ENCODE measurements at places on chromosomes 2 and 18.

DNA sequence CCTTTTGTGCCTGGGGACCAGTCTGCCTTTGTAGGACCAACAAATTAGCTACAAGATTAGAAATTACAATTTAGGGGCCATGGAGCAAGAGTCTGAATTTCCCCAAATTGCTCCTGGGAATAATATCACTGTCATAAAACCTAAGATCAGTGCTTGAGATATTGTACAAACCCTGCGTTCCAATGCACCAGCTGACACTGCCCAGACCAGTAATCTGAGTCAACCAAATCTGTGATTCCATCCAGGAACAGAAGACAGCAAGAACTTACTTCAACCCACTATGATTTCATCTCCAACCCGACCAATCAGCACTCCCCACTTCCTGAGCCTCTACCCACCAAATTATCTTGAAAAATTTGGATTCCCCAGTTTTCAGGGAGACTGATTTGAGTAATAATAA is 1305.0 kb upstream of the NRXN1 start:
- no peak for DNase-seq

- DNase-seq = peak; percentile 34
These were observed 8.0 kb upstream of the CDK15 start for GRCh38 chr2:201798252-201798913.

GRCh38 chr2:102505290-102505689 is 32.3 kb downstream of the SLC9A4 start:
- DNase-seq = peak; percentile 86

DNA sequence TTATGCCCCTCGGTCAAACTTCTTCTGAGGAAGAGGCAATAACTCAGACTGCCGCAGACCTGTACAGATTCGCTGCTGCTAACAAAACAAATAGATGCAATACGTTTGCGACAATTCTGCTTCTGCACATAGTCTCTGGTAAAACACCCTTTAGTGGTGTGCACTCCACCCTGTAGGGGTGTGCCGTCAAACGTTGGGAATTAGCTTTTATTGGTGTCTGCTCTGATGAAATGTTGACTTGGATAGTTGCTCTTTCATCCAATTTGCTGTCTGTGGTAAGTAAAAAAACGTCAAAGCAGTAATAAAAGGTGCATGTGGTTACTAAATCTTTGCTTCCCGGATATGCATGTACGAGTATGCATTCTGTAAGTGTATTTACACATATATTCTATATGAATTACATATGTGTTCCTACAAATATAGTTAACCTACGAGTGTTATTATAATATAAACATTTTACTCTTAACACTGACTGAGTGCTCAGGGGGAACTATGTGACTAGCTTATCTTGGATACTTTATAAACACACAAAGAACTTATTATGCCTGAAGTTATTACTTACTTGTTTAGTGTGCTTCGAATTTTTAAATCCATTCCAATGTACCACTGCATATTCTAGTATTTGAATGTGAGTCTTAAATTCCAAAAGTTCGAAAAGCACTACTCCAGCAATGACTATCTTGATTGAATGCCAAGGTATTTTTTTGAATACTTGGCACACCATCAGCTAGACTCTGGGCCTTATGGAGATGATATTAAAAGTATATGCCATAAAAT is 610.2 kb downstream of the ZEB2 start:
- DNase-seq = no peak

DNA sequence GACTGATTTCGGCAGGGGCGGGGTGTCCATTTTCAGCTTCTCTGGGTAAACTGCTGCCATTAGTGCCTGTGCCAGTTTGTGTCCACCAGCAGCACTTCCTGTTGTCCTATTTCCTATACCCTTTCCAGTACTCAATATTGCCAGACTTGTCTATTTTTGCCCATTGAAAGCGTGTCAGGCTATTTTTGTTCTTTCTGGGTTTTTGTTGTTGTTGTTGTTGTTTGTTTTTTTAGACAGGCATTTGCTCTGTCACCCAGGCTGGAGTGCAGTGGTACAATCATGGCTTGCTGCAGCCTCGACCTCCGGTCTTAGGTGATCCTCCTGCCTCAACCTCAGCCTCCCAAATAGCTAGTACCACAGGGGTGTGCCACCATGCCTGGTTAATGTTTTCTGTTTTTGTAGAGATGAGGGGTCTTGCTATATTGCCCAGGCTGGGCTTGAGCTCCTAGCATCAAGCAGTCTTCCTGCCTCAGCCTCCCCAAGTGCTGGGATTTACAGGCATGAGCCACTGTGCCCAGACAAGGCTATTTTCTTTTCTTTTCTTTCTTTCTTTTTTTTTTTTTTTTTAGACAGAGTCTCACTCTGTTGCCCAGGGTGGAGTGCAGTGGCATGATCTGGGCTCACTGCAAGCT is 8.5 kb downstream of the PRELID3A start:
- no peak for DNase-seq

- DNase-seq = no peak
These were observed 47.7 kb downstream of the MRPS9 start for GRCh38 chr2:105085525-105085924.

GRCh38 chr2:46299365-46300263 is 2.4 kb downstream of the EPAS1 start:
- DNase-seq = peak; percentile 66

DNA sequence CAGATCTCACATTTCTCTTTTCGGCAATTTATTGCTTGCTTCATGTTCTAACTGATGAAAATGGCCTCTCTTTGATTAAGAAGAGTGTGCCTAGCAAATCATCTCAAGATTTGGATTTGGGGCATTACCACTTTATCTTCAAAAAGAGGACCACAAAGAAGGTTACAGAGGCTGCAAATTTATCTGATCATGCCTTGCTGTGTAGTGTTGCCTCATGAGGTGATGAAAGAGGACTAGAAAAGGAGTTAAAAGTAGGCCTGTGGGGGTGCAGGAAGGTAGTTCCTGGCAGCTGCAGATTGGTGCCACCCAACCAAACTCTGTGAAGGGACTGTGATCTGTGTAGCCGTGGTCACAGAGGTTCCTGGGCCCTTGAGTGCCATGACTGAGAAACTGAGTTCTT is 69.2 kb downstream of the PRELID3A start:
- DNase-seq = no peak

DNA sequence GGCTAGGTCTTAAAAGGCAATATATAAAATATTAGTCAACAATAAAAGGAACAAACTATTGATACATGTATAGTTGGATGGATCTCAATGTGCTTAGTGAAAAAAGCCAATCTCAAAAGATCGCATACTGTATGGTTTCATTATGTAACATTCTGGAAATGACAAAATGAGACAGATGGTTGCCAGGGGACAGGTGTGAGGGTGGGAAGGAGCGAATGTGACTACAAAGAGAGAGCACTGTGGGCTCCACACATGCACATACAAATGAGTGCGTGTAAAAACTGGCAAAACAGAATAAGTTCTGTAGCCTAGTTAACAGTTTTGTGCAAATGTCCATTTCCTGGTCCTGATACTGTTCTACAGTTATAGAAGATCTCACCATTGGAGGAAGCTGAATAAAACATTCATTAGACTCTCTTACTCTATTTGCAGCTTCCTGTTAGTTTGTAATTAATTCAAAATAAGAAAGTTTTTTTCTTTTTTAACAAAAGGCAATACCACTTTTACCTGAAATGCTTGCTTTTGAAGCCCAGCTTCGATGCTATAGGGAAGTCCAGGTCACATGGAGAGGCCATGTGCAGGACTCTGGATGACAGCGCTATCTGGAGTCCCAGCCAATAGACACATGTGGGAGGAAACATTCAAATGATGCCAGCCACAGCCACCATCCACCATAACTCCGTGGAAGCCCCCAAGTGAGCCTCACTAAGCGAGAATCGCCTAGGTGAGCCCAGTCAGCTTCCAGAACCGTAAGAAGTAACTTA is 21.0 kb upstream of the C2orf80 start:
- no peak for DNase-seq

DNA sequence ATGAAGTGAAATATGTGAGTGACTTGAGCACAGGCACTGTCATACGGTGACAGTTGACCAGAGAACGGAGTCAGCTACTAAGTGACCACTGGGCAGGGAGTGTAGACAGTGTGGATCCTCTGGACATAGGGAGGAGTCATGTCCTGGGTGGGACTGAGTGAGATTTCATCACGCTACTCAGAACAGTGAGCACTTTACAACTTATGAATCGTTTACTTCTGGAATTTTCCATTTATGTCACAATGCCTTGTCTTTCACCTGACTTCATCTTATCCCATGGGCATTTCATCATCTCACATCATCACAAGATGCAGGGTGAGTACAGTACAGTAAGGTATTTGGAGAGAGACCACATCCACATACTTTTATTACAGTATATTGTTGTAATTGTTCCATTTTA is 29.0 kb downstream of the PTPRM start:
- DNase-seq = no peak

DNA sequence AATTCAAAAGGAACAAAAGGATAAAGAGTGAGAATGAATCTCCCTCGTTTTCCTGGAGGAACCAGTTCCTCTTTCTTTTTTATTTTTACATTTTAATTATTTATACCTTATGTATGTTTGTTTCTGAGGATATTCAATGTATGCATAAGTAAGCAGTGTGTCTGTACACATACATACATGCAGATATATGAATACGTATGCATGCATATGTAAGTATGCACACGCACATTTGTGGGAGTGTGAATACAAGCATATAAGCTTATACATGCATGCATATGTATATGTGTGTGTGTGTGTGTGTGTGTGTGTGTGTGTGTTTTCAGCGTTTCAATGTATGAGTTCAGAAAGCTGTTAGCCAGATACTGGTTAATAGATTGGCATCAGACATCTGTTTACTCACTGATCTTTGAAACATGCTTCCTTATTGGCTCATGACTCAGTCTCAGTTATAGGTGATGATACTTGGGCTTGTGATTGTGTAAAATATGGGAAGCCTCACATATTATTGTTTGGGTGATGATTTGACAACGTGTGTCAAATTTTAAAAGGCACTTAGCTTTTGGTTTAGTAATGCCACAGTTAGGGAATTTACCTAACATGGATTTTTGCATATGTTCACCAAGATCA is 279.7 kb upstream of the TRIB2 start:
- DNase-seq = no peak

DNA sequence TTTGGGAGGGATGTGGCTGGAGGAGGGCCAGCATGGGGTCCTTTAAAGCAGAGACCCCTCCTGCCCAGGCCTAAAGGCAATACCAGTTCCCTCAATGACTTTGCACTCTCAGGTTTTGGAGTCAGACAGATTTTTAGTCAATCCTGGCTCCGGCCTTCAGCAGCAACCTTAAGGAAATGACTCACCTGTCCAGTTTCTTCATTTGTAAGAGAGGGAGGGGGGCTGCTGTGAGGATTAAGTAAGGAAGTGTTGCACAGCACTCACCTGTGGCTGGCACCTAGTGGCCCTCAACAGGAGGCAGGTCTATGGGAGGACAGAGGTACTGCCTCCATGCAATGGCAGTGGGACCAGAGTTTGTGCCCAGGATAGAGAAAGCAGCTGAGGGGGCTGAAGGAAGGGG is 13.7 kb downstream of the CNGA3 start:
- no peak for DNase-seq

DNA sequence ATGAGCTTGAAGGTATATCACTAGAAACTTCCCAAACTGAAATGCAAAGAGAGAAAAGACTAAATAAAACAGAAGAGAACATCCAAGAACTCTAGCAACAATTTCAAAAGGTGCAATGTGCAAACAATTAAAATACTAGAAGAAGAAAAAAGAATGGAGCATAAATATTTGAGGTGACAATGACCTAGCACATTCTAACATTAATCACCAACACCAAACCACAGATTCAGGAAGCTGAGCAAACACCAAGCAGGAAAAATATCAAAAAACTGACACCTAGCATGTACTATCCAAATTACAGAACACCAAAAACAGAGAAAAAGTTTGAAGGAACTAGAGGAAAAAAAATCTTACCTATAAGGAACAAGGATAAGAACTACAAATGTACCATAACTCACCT is 460.8 kb downstream of the IRS1 start:
- DNase-seq = no peak

GRCh38 chr2:241282555-241282954 is 32.9 kb downstream of the HDLBP start:
- no peak for DNase-seq

DNA sequence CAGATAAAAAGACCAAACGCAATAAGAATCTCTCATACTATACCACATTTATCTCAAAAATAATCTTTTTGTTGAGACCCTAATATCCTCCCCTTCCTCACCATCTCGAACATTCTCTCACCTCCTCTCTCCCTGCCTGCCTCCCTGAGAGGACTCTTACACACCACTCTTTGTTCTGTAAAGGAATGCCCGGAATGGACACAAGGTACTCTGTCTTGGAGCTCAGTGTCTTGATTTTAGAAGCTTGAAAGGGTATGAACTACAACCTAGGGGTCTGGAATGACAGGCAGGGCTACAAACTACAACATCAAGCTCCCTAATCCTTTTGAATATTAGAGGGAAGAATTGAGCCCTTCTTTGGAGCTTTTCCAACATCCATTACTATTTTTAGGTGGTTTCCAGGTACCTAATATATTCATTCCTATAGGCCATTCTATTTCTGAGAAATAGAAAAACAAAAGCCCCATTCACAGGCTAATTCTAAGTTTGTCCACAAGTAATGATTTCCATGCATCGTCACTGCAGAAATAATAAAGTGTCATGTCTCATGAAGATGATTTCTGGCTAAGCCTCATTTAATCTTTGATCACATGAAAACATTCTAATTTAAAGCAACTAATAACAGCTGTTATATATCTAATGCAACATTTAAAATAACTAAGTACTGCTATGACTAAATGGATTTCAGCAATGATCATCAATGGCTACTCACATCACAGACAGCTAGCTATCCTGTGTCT is 60.6 kb downstream of the LRP2 start:
- DNase-seq = no peak

DNA sequence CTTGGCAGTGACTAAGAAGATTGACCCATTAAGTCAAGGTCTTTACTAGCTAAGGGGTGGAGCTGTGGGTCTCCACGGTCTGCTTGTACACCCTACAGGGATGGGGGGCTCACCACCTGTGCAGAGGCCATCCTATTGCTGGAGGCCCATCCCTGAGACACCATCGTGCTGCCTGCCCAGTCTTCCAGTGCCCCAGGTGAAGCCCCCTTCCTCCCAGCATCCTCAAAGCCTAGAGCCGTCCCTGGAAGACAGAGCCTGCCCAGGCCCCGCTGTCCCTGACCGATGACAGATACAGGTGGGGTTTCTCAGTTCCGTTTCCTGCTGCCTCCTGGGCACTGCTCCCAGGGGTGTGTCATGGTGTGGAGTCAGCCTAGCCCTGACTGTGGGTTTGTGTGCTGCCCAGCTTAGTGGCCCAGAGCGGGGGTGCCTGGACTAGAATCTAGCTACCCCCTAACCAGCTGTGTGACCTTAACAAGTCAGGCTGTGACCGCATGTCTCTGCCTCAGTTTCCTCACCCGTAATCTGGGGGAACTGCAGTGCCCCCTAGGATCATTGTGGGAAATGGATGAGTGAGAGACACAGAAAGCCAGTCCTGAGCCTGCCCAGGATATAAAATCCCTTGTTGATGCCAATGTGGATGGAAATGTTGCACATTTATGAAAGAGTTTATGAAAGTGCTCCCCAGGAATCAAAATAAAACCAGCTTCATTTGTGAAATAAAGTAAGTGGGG is 2.0 kb downstream of the OTOS start:
- DNase-seq = no peak

DNA sequence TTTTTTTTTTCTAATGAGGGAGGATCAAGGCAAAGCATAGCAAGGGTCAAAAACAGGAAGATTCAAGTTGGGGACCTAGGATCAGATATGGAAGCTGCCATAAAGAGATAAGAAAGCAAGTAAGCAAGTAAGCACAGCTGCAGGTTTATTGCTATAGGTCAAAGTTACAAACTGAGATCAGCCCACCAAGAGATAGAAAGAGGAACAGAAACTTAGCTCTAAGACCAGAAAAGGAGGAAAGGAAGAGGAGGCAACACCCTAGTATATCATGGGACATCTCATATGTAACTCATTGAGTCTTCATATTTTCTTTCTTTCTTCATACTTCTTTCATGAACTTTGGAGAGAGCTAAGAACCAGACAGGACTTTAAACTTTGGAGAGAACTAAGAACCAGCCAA is 295.9 kb upstream of the CRIM1 start:
- no peak for DNase-seq
